ENCODE measurements at places on chromosomes 2 and 18. TPM values are rescaled to one million over a fixed set of nuclear protein-coding genes. Genes with fewer than 3 reads are reported as not detected.

The CCT4 gene
- polyA plus RNA-seq: 151 TPM

The RAB27B gene
- not detected for polyA plus RNA-seq

GRCh38 chr2:171550613-171551012 is 28.3 kb downstream of the CYBRD1 start:
- no peaks in the 10 kb centered on the region for H3K4me1 ChIP-seq
- H3K27ac ChIP-seq: no peak overlapping the region
- H3K4me3 ChIP-seq: no peak overlapping the region

DNA sequence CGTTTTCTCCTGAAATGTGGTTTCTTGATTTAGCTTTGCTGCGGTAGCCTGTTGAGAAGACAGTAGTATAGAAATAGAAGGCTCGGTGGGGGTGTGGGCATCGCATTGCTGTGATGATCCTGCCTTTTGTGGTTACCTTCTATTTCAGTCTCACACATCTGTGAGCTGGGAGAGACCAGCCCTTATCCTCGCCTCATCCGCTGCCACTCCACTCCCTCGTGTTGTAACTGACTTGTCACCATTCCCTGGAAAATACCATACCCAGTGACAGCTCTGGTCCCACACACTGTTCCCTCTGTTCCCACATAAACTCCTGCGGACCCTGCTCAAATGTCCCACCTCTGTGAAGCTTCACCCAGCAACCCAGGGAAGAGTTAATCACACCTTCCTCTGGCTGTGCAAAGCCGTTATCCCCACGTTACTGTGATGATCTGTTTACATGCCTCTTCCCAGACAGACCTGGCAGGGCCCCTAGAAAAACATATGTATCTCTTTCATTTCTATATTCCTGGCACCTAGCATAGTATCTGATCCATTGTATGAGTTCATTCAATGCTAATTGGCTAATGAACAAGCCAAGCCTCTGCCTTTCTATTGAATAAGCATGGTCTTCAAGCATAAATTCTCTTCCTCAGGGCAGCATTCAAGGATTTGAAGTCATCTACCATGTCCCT is 114.6 kb downstream of the MAPK4 start:
- H3K4me3 ChIP-seq: no peak overlapping the region
- no peaks in the 10 kb centered on the region for H3K27me3 ChIP-seq
- no peak for DNase-seq
- H3K4me1 ChIP-seq: no peaks in the 10 kb centered on the region

GRCh38 chr2:136246086-136246669 is 128.2 kb upstream of the CXCR4 start:
- no peak overlapping the region for H3K27ac ChIP-seq
- H3K27me3 ChIP-seq: no peaks in the 10 kb centered on the region
- DNase-seq: no peak
- H3K4me3 ChIP-seq: no peak overlapping the region
- peaks cover 8% of the 10 kb centered on the region for H3K4me1 ChIP-seq

- H3K4me3 ChIP-seq: no peak overlapping the region
- no peaks in the 10 kb centered on the region for H3K4me1 ChIP-seq
- no peaks in the 10 kb centered on the region for H3K27me3 ChIP-seq
- DNase-seq: no peak
- H3K36me3 ChIP-seq: no peaks in the 10 kb centered on the region
These were observed 100.4 kb upstream of the RND3 start for GRCh38 chr2:150587547-150588505.
